ENCODE measurements at places on chromosomes 13 and 19.

- DNase-seq: no peak
These were observed 502.8 kb downstream of the COG6 start for GRCh38 chr13:40158218-40158617.

DNA sequence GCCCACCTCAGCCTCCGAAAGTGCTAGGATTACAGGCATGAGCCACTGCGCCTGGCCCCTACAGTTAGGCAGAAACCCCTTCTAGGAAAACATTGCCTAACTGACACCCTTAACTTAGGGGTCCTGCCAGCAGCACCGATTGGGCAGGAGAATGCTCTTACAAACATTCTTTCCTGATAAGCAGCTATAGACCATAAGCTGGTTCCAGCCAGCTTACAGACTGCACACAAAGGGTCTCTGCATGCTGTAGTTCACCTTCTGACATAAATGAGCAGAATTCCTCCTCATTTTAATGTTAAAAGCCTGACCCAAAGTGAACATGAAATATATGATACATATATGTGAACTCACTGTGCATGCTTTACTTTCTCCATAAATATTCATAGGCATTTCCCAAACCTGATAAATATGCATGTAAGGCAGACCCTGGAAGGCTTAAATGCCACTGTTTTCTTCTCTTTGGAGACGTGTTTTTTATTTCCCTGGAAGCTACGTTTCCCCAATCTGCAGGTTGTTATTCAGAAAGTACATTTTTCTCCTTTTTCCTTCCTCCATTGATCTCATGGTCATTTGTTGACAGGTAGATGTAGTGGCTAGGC, 48.5 kb upstream of the KL start:
- no peak for DNase-seq

GRCh38 chr19:4773047-4773640, 18.4 kb upstream of the FEM1A start:
- no peak for DNase-seq

GRCh38 chr19:21084343-21084742, 2.3 kb downstream of the ZNF714 start:
- no peak for DNase-seq

- DNase-seq: no peak
These were observed 106.5 kb upstream of the SGCG start for GRCh38 chr13:23074075-23074828.

DNA sequence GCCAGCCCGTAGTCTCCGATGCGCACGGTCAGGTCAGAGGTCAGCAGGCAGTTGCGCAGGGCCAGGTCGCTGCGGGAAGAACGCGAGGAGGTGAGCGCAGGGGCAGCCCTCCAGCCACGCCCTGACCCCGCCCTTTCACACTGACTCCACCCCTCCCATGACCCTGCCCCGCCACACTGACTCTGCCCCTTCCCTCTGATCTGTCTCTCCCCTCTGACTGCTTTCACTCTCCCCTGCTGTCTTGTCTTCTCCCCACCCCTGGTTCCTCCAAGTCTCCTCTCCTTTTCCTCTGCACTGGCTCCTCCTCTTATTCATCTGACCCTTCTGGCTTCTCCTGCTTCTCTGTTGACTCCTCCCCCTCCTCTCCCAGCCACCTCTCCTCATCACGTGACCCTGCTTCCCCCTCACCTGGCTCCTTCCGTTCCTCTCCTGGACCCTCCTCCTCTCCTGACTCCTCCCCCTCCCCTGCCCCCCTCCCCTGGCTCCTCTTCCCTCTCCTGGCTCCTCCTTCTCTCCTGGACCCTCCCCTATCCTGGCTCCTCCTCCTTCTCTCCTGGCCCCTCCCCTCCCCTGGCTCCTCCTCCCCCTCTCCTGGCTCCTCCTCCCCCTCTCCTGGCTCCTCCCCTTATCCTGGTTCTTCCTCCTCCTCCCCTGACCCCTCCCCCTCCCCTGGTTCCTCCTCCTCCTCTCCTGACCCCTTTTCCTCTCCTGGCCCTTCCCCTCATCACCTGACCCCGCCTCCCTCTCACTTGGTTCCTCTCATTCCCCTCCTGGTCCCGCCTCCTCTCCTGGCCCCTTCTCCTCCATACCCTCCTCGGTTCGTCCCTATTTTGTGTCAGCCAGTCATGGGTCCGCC, 9.9 kb downstream of the LMTK3 start:
- no peak for DNase-seq

GRCh38 chr19:48953141-48953540, 1.5 kb upstream of the BAX start:
- DNase-seq: no peak

GRCh38 chr13:112574416-112574815, 13.5 kb downstream of the TUBGCP3 start:
- DNase-seq: no peak

DNA sequence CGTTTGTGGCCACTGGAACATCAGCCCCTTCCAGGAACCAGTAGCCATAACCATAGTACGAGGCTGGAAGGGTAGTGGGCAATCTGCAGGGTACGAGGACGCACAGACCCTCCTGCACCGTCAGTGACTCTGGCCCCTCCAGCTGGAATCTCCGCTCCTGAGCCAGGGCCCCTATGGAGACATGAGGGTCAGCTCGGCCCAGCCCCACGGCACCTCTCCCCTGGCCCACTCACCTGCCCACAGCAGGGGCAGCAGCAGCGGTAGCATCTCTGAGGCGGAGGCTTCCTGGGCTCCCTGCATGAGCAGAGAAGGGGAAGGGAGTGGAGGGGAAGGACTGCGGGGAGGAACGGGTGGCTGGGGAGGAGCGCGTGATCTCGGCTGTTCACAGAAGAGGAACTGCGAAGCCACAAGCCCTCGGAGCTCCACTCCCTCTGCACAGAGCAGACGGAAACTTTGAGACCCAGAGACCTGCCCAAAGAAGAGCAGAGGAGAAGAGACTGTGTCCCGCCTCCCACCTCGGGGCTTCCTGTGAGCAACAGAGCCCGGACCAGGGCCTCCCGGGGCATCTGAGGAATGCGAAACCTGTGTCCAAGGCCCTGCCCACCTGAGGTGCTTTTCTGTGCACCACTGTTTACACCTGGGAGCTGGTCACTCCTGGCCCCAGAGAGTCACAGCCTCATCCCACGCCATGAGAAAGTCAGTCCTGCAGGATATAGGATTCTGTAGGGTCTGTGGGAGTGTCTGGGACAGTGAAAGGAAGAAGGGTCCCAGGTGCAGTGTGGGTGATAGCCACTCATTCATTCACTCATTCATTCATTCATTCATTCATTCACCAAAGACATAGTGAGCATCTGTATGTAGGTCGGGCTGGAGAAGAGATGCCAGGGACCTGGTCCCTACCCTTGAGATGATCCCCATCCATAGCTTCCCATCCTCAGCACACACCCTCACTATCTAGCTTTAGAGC, at the start of gene SIGLEC6:
Gene SIGLEC6 (minus strand): TSS at position 322 of the 967 bp plus-strand sequence. CDS start 22 bp downstream, at position 300.
- DNase-seq: no peak

DNA sequence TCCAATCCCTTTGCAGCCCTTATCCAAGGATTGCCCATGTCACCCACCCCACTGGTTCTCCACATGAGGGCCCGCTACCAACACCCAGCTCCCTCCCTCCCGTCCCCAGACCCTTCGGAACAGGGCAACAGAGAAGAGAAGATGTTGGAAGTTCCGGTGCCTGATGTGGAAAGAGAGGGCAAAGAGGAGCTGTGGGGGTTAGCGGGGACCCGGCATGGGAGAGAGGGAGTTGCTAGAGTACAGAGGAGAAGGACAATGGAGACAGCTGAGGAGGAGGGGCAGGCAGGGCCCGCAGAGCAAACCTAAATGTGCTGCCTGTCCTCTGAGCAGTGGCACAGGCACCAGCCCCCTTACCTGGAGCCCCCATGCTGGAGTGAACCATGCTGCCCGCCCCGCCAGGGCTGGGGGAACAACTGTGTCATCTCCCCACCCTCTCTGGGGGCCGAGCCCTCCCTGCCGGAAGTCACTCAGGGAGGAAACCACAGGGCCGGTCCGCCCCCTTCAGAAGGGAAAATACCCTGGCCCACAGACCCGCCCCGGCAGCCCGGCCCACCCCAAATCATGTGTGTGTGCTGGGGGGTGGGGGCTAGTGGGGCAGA, at the start of gene POU2F2:
Gene POU2F2 (minus strand): TSS at position 417 of the 599 bp plus-strand sequence. CDS start 35 bp downstream, at position 382.
- peak; percentile 69 for DNase-seq

DNA sequence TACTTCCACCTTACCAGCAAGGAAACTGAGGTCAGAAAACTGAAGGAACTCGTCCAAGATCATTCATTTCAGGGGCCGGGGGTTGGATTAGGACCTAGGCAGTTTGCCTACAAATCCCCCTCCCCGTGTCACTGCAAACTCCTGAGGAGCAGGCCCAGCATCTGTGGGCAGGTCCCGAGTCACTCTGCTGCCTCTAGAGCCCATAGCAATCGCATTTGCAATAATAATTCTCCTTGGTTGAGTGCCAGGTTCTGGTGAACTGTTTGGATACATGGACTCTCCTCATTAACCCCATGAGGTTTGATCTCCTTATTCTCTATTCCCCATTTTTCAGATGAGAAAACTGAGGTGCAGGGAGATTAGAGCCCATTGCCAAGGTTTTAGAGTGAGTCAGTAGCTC, 903 bp downstream of the PIN1 start:
- DNase-seq: no peak

- DNase-seq: peak; percentile 13
These were observed at the start of gene NALCN for GRCh38 chr13:101416181-101417042. TSS of gene NALCN (minus strand) at chr13:101416508. CDS start at chr13:101399126, 17,382 bp downstream.

- DNase-seq: no peak
These were observed 59.6 kb downstream of the USP12 start for GRCh38 chr13:27112006-27112405.

DNA sequence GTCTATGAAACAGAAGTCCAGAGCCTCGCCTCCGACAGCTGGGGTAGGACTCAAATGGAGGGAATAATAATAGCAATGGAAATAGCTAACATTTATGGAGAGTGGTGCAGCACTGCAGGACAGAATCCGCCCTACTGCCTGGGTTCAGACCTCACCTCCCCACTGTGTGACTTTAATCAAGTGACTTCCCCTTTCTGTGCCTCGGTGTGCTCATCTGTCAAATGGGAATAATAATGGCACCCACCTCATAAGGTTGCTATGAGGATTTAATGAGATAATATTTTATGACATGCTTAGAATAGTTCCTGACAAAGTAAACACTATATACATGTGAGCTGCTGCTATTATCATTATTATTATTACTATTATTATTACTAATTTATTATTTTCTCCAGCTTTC, 3.2 kb downstream of the LRFN1 start:
- no peak for DNase-seq

GRCh38 chr13:36806102-36806501, 12.9 kb upstream of the RFXAP start:
- no peak for DNase-seq

- DNase-seq: no peak
These were observed 1468.6 kb upstream of the MIR17HG start for GRCh38 chr13:89878904-89879303.

DNA sequence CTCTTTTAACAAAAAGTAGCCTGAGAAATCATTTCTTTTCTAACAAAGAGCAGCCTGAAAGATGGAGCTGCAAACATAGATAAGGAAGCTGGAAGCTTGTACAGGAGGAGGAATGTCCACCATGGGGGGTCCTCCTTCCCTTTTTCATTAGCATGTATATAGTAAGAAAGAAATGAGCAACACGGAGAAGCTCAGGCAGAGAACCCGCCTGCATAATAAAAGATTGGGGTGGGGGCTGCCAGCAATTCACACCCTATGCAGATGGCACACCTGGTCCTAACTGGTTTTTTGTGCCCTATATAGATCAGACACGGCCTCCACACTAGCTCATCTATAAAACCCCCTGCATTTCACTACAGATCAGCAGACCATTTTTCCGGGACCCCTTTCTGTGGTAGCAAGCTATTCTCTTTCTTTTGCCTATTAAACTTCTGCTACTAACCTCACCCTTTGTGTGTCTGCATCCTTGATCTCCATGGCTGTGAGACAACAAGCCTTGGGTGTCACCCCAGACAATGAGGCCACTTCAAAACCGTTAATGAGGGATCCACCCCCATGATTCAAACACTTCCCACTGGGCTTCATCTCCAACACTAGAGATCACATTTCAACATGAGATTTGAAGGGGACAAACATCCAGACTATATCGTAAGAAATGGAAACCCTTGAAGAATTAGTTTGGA, 167.5 kb upstream of the FREM2 start:
- no peak for DNase-seq

GRCh38 chr19:30968841-30969399, 380.3 kb downstream of the TSHZ3 start:
- no peak for DNase-seq
